Activated CD4-positive, alpha-beta memory T cell treated with anti-CD3 and anti-CD28 coated beads for 36 hours (primary cell): ENCODE measurements at places on chromosomes 3 and 15.

- no peaks in the 10 kb centered on the region for H3K36me3 ChIP-seq
- no peak for DNase-seq
- H3K27ac ChIP-seq: peak overlapping the region; percentile 87
Observed at GRCh38 chr3:49470714-49471420, 800 bp downstream of the DAG1 start.

DNA sequence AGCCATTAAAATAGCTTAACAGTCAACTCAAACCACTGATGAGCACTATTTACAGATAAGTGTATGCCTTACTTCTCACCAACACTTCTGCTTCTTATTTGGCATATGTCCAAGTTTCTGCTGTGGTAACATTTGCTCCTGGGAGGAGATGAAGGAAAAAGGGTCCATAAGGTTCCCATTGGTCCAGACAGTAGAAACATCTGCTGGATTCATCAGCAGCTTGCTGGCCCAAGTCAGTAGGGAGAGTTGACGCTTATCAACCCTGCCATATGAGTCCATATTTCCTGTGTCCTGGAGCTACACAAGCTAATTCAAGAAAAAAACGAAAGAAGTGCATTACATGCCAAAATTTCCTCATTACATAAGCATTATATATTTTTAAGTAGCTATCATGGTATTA, 824.5 kb downstream of the CADM2 start:
- no peaks in the 10 kb centered on the region for H3K36me3 ChIP-seq
- H3K27ac ChIP-seq: no peak overlapping the region
- no peak for DNase-seq
- H3K27me3 ChIP-seq: no peaks in the 10 kb centered on the region

- H3K4me1 ChIP-seq: no peaks in the 10 kb centered on the region
- no peaks in the 10 kb centered on the region for H3K27me3 ChIP-seq
- no peaks in the 10 kb centered on the region for H3K36me3 ChIP-seq
- no peak overlapping the region for H3K4me3 ChIP-seq
- DNase-seq: no peak
- H3K27ac ChIP-seq: no peak overlapping the region
Observed at GRCh38 chr3:66662894-66663293, 162.1 kb upstream of the LRIG1 start.

DNA sequence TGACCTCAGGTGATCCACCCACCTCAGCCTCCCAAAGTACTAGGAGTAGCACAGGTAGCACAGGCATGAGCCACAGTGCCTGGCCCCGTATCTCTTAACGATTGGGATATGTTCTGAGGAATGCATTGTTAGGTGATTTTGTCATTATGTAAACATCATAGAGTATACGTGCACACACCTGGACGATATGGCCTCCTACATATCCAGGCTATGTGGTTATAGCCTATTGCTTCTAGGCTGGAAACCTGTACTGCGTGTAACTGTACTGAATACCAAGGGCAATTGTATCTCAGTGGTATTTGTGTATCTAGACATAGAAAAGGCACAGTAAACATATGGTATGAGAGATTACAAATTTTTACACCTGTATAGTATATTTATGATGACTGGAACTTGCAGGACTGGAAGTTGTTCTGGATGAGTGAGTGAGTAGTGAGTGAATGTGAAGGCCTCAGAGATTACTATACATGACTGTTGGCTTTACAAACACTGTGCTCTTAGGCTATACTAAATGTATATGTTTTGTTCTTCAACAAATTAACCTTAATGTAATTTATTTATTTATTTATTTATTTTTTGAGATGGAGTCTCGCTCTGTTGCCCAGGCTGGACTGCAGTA, 120.7 kb downstream of the MBNL1 start:
- H3K27ac ChIP-seq: no peak overlapping the region
- H3K4me3 ChIP-seq: no peak overlapping the region
- H3K36me3 ChIP-seq: peaks cover 13% of the 10 kb centered on the region
- no peak for DNase-seq

DNA sequence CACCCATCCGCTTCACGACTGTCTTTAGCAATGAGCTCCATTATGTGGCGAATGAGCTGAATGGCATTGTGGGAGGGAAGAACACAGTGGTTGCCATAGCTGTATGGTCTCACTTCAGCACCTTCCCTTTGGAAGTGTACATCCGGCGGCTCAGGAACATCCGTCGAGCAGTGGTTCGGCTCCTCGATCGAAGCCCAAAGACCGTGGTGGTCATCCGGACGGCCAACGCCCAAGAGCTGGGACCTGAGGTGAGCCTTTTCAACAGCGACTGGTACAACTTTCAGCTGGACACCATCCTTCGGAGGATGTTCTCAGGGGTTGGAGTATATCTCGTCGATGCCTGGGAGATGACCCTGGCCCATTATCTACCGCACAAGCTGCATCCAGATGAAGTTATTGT, 27.8 kb upstream of the NFKBIZ start:
- no peaks in the 10 kb centered on the region for H3K27me3 ChIP-seq
- no peak overlapping the region for H3K4me3 ChIP-seq
- peaks cover 31% of the 10 kb centered on the region for H3K36me3 ChIP-seq

GRCh38 chr15:40265355-40265754, 17.5 kb downstream of the ANKRD63 start:
- no peaks in the 10 kb centered on the region for H3K36me3 ChIP-seq
- no peak overlapping the region for H3K27ac ChIP-seq
- H3K4me1 ChIP-seq: no peaks in the 10 kb centered on the region
- no peaks in the 10 kb centered on the region for H3K27me3 ChIP-seq
- H3K4me3 ChIP-seq: no peak overlapping the region

- peak; percentile 39 for DNase-seq
- H3K4me3 ChIP-seq: no peak overlapping the region
- H3K36me3 ChIP-seq: no peaks in the 10 kb centered on the region
- H3K27me3 ChIP-seq: no peaks in the 10 kb centered on the region
- peaks cover 60% of the 10 kb centered on the region for H3K4me1 ChIP-seq
- H3K27ac ChIP-seq: peak overlapping the region; percentile 91
Observed at GRCh38 chr15:40048211-40048792, 9.3 kb upstream of the SRP14 start.

DNA sequence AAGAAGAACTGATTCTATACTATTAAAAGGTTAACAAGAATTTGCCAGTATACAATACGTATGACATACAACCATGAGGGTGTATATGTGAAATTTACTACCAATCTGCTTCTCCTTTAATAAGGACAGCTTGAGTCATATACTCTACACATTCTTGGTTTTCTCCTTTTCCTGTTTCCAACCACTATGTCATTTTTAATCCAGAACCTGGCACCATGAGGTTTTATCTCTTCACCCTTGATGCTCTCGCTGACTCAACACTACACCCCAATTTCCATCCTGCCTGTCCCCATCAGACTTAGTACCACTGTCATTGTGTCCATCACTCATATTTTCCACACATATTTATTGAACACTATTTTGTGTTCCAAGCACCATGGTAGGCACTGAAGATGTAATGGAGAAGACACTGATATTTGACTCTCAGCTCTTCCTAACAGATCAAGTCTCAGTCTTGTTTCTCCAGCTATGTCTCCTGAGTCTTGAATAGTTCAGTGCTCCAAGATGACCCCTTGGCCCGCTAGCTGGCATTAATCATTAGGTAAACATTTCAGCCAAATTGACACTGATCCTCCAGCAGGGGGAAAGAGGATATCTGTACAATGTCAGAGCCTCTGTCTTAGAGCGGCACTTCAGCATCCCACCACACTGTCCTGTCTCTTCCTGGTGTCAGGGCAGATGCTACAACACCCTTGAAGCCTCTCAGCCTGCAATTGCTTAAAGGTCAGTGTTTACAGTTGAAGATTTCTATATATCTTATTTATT, 11.2 kb upstream of the COL8A1 start:
- no peaks in the 10 kb centered on the region for H3K36me3 ChIP-seq
- H3K27me3 ChIP-seq: peaks cover 2% of the 10 kb centered on the region
- no peak overlapping the region for H3K27ac ChIP-seq
- no peak for DNase-seq
- H3K4me1 ChIP-seq: no peaks in the 10 kb centered on the region
- no peak overlapping the region for H3K4me3 ChIP-seq

DNA sequence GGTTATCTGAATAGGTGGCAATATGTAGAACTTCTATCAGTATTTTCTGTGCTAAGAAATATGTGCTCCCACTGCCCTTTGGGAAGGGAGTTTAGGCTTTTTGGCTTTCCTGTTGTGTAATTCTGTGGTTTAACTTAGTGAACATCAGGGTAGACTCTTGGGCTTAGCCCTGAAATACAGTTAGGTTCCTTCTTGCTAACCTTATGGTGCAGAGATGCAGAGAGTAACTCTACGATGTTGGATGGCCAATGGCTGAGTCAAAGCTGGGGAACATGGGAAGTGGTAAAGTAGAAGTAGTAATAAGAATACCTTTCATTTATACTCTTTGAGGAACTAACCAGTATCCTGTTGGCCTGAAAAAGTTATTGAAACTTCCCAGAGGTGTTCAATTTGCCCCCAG, 80.8 kb upstream of the IL12A start:
- no peak for DNase-seq
- H3K4me3 ChIP-seq: no peak overlapping the region
- peaks cover 5% of the 10 kb centered on the region for H3K27me3 ChIP-seq

GRCh38 chr3:49263159-49263889, 13.7 kb downstream of the C3orf62 start:
- no peaks in the 10 kb centered on the region for H3K36me3 ChIP-seq
- no peaks in the 10 kb centered on the region for H3K27me3 ChIP-seq
- DNase-seq: no peak

DNA sequence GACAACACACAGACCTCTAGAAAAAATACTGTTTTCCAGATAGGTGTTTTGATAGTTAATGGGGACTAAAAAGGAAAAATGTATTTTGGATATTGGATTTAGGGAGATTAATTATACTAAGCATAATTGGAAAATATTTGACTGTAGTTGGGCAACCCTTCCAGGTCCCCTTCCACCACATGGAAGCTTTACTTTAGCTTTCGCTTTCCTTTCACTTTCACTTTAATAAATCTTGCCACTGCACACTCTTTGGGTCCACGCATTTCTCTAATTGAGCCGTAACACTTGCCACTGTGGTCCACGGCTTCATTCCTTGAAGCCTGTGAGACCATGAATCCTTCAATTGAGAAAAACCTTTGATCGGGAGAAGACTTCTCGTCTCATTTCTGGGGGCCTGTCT, 15.5 kb downstream of the GLDN start:
- no peaks in the 10 kb centered on the region for H3K36me3 ChIP-seq
- H3K27me3 ChIP-seq: peaks cover 1% of the 10 kb centered on the region
- no peak for DNase-seq
- H3K27ac ChIP-seq: no peak overlapping the region
- no peak overlapping the region for H3K4me3 ChIP-seq

- peak; percentile 15 for DNase-seq
- peaks cover 42% of the 10 kb centered on the region for H3K4me1 ChIP-seq
- H3K27ac ChIP-seq: peak overlapping the region; percentile 21
- H3K27me3 ChIP-seq: no peaks in the 10 kb centered on the region
- peaks cover 6% of the 10 kb centered on the region for H3K36me3 ChIP-seq
Observed at GRCh38 chr3:130895690-130896488, 2.0 kb downstream of the ATP2C1 start.

DNA sequence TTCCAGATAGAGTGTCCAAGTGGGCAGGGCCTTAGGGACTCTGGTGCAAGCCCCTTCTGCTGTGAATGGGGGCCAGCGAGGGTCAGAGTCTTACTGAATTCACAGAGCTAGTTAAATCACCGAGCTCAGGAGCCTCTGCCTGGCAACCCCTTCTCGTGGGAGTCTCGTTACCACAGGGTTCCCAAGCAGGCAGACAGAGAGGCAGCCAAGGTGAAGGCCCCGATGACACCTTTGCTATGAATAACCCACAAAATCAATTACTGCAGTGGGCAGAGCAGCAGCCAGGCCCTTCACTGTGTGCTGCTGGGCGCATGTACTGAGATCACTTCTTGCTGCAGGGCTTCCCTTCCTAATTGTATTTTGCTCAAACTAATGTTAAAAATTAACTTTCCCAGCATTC, 56.9 kb downstream of the SPSB4 start:
- peaks cover 2% of the 10 kb centered on the region for H3K27me3 ChIP-seq
- H3K4me1 ChIP-seq: no peaks in the 10 kb centered on the region
- no peak overlapping the region for H3K27ac ChIP-seq
- H3K36me3 ChIP-seq: no peaks in the 10 kb centered on the region
- DNase-seq: no peak
- H3K4me3 ChIP-seq: no peak overlapping the region

DNA sequence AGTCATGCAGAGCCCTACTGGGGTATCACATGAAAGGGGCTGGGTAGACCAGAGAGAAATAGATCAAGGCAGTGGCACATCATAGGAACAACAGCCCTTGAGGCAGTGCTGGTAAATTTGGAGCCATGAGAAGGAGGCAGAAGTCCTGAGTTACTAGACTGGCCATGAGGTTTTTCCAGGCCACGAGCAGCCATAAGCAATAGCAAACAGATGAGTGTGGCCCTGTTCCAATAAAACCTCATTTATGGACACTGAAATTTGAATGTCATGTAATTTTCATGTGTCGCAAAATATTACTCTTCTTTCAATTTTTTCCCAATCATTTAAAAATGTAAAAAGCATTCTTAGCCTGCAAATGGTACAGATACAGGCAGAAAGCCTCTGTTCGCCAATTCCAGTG, 28.1 kb upstream of the LRRN1 start:
- no peaks in the 10 kb centered on the region for H3K4me1 ChIP-seq
- no peaks in the 10 kb centered on the region for H3K27me3 ChIP-seq
- H3K36me3 ChIP-seq: peaks cover 6% of the 10 kb centered on the region
- H3K4me3 ChIP-seq: no peak overlapping the region

- H3K27ac ChIP-seq: no peak overlapping the region
- H3K4me1 ChIP-seq: no peaks in the 10 kb centered on the region
- H3K36me3 ChIP-seq: peaks cover 2% of the 10 kb centered on the region
- H3K4me3 ChIP-seq: no peak overlapping the region
Observed at GRCh38 chr3:41148478-41148877, 50.8 kb upstream of the CTNNB1 start.

GRCh38 chr3:25661694-25662437, 2.8 kb downstream of the TOP2B start:
- peaks cover 61% of the 10 kb centered on the region for H3K4me1 ChIP-seq
- H3K4me3 ChIP-seq: peak overlapping the region; percentile 8
- DNase-seq: no peak
- no peak overlapping the region for H3K27ac ChIP-seq

DNA sequence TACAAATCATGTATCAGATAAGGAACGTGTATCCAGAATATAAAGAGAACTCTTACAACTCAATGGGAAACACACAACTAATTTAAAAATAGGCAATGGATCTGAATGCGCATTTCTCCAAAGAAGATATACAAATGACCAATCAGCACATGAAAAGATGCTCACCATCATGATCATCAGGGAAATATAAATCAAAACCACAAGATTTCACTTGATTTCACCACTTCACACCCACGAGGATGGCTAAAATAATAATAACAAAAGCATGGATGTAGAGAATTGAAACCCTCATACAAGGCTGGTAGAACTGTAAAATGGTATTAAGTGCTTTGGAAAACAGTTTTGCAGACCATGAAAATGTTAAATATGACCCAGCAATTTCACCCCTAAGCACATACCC, 26.7 kb upstream of the SLC12A8 start:
- H3K27me3 ChIP-seq: no peaks in the 10 kb centered on the region
- H3K4me3 ChIP-seq: no peak overlapping the region
- H3K4me1 ChIP-seq: peaks cover 2% of the 10 kb centered on the region
- peaks cover 27% of the 10 kb centered on the region for H3K36me3 ChIP-seq

- H3K4me3 ChIP-seq: no peak overlapping the region
- H3K36me3 ChIP-seq: no peaks in the 10 kb centered on the region
- H3K27ac ChIP-seq: no peak overlapping the region
- DNase-seq: no peak
- peaks cover 7% of the 10 kb centered on the region for H3K27me3 ChIP-seq
Observed at GRCh38 chr15:77901921-77902750, 175.4 kb downstream of the TBC1D2B start.
